ENCODE measurements at places on chromosomes 2 and 18.

- DNase-seq: no peak
Observed at GRCh38 chr2:54859416-54859815, 136.0 kb downstream of the EML6 start.

GRCh38 chr18:78670778-78671391, 308.7 kb upstream of the SALL3 start:
- no peak for DNase-seq

DNA sequence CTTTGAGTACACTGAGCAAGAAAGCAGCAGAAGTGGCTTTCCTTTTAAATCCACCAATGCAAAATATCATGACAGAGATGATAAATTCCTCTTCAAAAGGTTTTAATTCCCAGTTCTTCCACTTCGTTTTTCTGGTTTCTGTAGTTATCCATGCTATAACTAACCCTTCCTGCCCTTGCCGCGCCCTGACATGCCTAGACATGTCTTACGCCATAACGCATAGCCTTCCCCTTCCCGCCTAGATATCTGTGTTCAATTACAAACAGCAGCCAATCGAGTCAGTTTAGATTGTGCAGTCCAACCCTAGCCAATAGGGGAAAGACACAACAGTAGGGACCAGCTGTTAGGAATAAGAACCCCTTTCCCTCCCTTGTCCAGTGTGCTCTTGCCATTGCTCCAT, 16.1 kb downstream of the PRPF40A start:
- no peak for DNase-seq

GRCh38 chr2:241008711-241009121, 10.3 kb downstream of the SNED1 start:
- no peak for DNase-seq

DNA sequence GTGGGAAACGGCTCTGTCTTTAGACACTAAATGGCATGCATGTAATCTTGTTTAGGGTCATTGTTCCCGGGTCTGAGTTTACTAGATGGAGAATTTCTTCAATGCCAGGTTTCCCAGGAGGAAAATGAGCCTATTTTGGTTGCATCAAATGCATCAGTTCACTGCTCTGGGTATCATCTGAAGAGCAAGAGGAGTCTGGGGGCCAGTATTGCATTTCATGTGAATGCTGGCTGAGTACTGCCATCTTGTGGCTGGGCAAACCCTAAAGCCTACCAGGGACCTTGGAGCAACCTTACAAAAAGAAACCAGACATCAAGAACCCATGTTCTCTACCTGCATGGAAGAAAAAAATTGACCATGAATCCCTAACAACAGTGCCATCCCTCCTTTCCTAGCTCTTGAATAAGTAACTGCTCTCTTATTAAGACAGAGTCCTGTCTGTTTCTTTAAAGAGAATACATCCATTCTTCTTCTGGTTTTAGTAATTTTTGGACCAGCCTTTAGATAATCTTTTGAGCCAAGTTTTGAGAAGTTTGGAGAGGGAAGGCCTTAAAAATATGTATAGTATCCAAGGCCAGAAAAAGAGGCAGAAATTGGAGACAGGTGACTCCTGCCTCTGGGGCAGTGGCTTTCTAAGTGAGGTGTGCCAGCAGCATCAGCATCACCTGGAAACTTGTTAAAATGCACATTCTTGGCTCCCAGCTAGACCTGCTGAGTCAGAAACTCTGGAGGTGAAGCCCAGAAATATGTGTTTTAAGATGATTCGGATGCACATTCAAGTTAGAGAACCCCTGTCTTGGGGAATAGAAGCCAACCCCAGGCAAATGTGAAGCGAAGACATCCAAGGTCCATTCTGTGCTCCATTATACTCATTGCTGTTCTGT, 261.0 kb upstream of the CXCR4 start:
- DNase-seq: peak; percentile 50

DNA sequence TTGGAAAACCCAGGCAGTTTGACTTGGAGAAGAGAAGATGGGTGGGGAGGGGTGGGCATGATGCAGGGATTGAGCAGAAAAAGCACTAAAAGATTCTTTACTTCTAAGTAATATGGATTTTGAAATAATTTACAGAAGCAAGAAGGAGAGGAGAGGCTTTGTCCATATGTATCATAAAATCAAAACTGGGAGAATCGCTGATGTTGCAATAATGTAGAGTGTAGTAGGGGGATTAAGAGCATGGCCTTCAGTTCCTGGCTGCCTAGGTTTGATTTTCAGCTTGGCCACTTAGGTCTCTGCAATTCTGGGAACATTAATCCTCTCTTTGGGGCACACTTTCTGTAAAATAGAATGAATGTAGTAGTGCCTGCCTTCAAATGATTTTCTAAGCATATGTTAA, 1760.4 kb upstream of the CELF4 start:
- DNase-seq: no peak

GRCh38 chr2:118350621-118351020, 262.4 kb downstream of the INSIG2 start:
- DNase-seq: no peak

GRCh38 chr2:47058003-47058931, 96.8 kb downstream of the STPG4 start:
- no peak for DNase-seq

DNA sequence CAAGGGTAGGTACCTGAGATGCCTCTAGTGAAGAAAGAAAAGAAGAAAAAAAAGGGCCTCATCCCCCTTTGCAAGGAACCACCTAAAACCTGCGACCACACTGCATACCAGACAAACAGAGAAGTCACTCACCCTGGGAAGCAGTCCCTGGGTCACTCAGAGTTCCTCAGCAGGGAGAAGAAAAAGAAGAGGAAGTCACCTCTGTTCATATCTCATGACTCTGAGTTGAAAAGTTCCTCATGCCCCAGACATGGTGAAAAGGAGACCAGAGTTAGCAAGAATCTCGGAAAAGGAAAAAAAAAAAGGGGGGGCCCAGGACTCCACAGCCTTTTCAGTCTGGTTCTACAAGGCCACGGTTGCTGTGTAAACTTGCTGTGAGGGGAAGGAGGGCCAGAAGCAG, 478.4 kb upstream of the NRXN1 start:
- DNase-seq: no peak
